ENCODE measurements at places on chromosomes 7 and 10.

GRCh38 chr10:122532601-122533296 lies 27.8 kb upstream of the DMBT1 start:
- DNase-seq: no peak

GRCh38 chr10:124338276-124338925 lies 80.3 kb downstream of the OAT start:
- no peak for DNase-seq

GRCh38 chr10:132723330-132723970 lies 62.5 kb downstream of the NKX6-2 start:
- DNase-seq: no peak

DNA sequence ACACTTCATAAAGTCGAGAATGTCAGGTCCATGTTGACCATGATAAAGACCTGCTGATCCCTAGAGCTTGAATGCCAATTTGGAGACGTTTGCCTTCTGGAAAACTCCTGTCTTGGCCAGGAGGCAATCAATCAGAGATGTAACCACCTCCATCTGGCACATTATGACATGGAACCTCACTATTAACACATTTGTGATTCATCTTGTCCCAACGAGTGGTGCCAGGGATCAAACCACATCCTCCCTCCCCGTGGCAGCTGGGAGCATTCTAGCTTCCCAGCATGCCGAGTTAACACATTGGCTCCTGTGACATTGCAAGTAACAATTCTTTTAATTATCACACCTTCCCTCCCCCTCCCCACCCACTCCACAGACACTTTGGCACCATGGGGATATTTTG lies 84.0 kb upstream of the PPP1R17 start:
- DNase-seq: no peak

DNA sequence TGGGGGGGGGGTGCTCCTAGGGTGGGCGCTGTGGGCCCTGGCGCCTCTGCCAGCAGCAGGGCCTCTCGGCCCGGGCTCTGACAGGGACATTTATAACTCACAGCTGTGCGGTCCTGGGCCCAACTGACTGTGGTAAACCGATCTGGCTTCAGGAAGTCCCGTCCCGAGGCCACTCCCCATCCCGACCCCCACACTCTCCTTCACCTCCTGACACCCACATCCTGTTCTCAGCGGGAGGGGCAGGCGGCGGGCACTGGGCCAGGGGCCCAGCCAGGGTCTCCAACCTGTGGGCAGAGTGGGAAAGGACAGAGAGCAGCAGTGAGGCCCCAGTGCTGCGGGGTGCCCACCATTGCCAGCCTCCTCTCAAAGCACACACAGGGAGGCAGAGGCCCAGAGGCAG lies 69.1 kb downstream of the ZMIZ1 start:
- peak; percentile 44 for DNase-seq

DNA sequence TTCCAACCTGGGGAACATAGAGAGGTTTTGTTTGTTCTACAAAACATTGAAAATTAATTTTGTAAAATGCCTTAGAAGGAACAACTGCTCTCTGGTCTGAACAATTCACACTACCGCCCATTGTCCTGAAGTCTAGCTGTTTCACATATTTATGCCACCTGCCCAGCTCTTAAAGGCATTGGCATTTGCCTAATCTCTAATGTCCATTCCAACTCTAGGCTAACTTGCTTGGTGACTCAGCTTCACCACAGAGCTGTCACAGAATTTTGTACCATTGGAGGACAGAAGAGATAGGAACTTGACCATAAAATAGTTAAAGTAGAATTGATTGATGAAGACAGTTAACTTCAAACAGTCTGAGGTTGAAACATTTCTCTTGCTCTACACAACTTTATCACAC lies 53.5 kb upstream of the PPP1R17 start:
- no peak for DNase-seq

GRCh38 chr10:79946271-79947082 lies 2.4 kb downstream of the SFTPD start:
- no peak for DNase-seq

GRCh38 chr10:86944471-86944870 lies 12.9 kb downstream of the MMRN2 start:
- DNase-seq: no peak

GRCh38 chr7:158279539-158280447 lies 307.8 kb downstream of the PTPRN2 start:
- no peak for DNase-seq

DNA sequence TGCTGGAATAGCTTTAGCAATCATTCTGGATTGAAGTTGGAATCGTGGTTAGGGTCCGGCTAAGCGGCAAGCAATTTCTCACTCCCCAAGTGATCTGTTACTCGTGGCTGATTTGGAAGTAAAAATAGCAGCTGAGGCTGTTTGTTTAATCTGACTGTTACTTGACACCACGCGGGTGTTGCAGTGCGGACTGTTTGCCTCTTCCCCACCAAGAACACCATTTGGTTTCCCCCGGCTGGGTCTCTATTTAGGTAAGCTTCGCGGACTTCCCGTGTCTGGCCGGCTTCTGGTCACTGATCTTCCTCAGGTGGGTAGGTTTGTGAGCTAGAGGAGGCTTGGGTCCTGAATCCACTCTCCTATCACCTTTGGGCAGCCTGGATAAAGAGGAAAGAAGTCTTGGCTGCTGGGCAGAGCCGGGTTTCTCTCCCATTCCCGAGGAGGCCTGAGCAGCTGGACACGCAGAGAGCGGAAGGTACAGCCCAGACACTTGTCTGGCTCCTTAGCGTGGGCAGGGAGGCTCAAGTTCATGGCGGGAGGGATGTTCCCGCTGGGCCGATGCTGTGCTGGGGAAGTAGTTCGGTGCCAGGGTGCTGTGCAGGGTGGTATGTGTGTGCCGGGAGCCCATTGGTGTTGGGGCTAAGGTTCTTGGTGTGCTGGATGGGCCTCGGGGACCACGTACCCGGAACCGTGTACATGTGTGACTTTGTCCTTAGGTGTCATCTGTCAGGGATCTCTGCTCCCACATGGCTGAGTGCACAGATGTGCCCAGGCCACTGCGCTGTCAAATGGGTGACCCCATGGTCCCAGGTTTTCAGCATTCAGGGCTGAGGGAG lies at the start of gene C10orf71:
Gene C10orf71 (plus strand): TSS at position 188 of the 833 bp plus-strand sequence. CDS start 23,376 bp downstream, outside the sequence.
- DNase-seq: no peak

- no peak for DNase-seq
Observed at GRCh38 chr7:1561036-1561940, 5.3 kb upstream of the TMEM184A start.

GRCh38 chr10:79239924-79240581 lies 107.2 kb upstream of the PPIF start:
- DNase-seq: no peak

DNA sequence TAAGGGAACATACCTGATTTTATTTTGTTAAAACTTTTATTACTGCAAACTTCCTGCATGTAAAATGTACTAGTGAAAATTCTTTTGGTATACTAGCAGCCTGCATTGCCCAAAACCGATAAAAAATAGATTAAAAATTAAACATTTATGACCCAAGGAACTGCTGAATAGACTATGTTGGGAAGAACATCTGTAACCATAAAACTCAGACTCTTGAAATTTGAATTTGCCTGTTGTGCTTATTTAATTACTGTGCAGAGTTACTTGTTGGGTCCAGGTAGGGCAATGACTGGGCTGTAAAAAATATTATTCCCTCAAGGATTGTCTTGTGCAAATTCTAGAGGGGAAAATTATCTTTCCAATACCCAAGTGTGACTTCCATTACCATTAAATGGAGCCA lies 193.5 kb upstream of the PITRM1 start:
- no peak for DNase-seq

DNA sequence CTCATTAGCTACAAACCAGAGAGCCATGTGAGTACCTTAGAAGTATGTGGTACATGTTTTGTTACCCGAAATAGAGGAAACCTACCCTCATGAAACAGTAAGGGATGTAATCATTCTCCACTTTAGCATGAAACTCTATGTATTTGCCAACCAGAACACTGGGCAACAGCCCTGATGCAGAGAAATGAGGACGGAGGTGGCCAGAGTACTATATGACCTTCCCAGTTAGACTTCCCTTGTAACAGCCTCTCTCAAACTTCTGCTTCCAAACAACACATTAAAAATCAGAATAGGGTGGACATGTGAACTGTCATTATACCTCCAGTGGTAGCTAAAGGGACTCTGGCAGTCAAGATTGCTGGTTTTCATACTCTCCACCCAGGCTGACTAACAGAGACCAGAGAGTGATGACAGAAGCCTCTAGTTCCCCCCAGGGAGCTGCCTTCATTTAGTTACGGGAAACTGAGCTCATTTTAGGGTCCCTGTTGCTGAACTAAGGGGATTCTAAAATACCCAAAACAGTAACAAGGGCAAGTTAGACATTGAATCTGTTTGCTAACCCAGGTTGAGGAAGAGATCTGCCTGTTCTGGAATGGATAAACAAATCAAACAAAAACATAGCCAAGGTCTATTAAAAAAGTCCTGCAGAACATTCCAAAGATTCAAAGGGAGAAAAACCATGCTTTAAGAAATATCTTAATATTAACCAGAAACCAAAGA lies 83.1 kb downstream of the VPS41 start:
- no peak for DNase-seq

DNA sequence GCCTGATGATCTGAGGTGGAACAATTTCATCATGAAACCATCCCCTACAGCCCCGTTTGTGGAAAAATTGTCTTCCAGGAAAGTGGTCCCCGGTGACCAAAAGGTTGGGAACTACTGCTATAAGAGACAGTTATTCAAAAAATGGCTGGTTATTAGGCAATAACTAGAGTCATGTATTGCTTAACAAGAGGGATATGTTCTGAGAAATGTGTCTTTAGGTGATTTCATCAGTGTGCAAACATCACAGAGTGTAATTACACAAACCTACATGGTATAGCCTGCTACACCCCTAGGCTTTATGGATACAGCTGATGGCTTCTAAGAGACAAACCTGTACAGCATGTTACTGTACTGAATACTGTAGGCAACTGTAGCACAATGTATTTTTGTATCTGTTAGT lies 71.3 kb upstream of the CSTF2T start:
- DNase-seq: no peak

DNA sequence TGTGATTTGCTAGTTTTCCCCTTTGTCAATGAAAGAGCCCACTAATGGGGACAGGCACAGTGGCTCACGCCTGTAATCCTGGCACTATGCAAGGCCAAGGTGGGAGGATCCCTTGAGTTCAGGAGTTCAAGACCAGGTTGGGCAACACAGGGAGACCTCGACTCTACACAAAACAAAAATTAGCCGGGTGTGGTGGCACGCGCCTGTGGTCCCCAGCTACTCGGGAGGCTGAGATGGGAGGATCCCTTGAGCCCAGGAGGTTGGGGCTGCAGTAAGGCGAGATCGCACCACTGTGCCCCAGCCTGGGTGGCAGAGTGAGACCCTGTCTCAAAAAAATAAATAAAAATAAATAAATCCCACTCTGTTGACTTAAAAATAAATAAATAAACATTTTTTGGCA lies 5.1 kb downstream of the WIPI2 start:
- DNase-seq: no peak

DNA sequence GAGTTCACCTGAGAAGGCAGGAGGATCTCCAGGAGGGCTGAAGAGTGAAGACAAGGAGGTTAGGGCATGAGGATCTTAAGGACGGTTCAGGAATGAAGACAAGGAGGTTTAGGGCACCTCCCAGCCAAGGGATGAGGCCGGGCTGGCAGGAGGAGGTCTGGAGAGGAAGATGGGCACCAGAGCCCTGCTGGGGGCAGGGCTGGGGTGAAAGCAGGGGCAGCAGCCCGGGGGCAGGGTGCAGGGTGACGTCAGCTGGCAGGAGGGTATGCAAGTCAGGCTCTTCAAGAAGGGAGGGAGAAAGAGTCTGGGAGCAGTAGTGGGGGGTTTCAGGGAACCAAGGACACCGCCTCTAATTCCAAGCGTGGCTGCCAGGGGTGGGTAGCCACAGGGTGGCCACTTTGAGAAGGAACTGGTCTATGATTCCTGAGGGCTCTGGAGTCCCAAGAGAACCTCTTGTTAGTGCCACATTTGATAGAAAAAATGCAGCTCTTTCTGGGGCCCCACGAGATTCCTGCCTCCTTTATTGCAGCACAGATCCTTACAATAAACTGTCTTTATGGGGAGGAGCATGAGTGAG lies 101.6 kb downstream of the C10orf90 start:
- no peak for DNase-seq

- no peak for DNase-seq
Observed at GRCh38 chr10:11673346-11674280, 62.2 kb upstream of the USP6NL start.

DNA sequence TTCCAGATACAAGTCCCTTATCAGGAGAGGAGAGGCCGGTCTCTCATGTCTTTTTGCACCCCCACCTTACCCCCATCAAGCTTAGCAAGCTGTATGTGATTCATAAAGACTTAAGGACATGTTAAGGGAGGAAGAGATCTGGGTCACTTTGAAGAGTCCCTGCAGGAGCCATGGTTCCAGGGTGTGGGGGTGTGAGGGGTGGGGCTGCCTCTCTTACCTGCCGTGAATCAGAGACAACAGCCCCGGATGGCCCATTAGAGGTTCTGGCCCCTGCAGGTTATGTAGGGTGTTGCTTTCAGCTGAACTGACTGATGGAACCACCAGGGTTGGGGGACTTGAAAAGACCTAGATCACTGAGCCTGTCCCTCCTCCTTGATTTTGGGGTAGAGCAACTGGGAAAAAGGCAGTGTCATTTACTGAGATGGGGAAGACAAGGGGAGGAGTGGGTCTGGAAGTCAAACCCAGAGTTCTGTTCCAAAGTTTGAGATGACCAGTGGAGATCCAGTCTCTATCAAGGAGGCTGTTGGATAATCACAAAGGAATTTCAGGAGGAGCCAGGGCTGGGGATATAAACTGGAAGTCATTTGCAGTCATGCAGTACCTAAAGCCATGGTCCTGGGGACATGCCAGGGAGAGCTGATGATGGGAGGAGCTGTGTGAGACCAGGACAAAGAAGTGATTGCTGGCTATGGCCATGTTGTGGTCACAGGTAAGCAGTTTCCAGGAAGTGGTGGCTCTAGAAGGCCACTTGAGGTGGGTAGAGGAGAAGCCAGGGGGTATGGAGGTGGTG lies 23.1 kb downstream of the ADAMTS14 start:
- DNase-seq: no peak

DNA sequence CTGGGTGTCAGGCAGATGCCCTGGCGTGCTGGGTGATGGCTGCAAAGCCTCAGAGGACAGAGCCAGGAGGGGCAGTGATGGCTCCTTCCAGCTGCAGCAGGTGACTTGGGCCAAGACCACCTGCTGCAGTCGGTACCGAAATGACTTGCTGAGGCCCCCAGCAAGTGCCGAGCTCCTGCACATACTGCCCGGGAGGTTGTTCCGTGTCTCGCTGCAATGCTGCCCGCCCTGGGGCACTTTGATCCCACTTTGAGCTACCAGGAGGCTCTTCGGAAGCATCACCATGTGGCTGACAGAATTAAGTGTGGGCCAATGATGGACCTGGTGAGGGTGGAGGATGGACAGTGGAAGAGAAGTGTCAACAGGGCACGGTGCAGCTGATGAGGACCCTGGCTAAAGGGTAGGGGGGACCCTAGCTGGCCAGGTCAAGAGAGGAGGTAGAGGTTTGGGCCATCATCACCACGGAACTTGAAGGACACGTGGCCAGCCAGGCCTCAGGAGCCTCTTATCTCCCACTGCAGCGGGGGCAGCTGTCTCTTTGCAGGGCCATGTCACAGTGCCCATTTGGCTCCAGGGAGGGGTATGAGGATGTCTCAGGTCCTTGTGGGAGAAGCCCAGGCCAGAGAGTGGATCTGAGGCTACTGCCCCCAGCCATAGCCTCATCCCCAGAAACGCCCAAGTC lies 51.1 kb upstream of the NANOS1 start:
- DNase-seq: no peak

- no peak for DNase-seq
Observed at GRCh38 chr10:114795039-114795438, 26.5 kb upstream of the FHIP2A start.

All from naive thymus-derived CD8-positive, alpha-beta T cell (primary cell).